Activated CD4-positive, alpha-beta T cell treated with anti-CD3 and anti-CD28 coated beads, Interleukin-2, amount 50 U/mL, for 4 hours (primary cell): ENCODE measurements at places on chromosomes 5 and 9.

DNA sequence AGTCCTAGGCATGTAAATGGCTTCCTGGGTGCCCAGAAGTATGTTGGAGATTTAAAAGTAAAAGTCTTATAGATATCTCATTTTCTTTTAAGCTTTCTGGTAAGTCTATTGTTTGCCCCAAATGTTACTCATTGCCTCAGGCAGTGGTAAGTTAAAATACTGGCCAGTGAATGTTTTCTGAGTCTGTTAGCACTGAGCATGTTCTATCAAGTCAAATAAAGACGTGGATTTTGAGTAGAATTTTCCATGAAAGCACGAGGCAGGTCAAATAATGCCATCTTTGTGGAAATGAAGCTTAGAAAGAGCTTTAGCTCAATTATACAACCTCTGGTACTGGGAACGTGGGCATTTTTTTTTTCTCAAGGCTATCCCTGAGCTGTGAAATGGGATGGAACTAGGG, 651.3 kb upstream of the ACO1 start:
- DNase-seq: no peak

- no peak for DNase-seq
These were observed 146.9 kb downstream of the PLCXD3 start for GRCh38 chr5:41363343-41363986.

DNA sequence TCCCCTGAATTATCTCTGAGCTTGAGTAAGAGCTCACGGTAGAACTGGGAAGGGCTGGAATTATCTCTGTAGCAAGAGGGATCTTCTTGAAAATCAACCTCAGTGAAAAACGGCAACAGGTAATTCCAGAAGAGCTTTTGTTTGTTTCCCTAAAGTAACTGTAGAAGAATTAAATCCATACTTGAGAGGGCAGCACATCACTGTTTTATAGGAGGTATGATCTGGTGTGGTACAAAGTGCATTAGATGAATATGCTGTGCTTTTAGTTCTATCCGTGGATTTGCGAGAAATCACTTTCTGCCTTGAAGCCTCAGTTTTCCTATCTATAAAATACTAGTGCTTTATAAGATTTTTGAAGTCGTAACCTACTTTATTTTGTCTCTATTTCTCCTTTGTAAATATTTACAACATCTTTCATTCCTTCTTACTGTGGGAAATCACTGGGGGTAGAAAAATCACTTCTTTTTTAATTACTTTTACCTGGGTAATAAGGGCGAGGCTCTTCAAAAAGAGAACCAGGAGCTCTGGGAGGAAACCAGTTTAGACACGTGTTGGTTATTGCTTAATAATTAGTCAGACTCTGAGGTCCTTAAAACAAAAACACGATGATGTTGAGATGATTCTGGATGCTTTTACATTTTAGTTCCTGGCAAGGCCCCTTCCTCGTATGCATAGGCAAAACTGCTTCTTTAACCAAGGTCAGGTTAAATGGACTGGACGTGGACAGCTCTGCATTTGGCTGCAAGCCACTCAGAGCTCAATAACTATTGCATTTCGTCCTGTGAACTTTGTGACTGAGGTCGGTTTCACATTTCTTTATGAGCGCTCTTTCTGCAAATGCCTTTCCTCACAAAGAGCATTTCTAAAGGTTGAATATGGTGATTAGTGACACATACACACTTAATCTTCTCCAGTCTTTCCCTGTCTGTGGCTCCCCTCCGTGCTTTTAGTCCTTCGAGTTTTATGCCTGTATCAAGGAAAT, 376.1 kb downstream of the BRINP1 start:
- no peak for DNase-seq

- DNase-seq: no peak
These were observed 157.6 kb upstream of the IRX2 start for GRCh38 chr5:2909035-2909434.

DNA sequence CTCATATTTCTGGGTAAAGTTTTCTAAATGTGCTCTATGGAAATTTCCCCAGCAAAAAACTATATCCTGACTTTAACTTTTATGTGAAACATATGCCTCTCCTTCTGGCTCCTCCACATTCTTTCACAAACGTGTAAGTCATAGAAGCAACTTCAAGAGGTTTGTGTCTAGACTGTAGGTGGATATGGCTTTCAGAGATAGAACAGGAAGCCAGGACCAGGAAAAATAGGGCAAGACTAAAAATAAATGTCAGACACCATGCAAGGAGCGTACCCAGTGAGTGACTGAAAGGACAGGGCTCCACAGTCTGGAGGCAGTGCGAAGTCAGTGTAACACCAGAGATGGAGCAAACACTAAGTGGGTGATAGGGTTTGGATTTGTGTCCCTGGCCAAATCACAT, 240.7 kb downstream of the COX7C start:
- DNase-seq: no peak

DNA sequence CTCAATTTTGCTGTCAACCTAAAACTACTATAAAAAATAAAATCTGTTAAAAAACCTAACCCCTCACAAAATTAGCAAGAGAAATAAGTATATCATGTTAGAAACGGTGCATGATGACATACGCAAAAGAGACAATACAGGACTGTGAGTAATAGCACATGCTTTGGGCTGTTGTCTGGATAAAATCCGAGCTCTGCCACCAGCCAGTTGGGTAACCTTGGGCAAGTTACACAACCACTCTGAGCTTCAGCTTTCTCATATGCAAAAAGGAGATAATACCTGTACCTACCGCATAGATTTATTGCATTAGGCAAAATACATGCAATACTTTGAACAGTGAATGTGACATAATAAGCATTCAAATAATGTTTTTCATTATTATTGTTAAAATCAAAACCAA, 481.7 kb downstream of the TLE1 start:
- DNase-seq: no peak

GRCh38 chr9:128163523-128164306, 3.6 kb downstream of the BBLN start:
- DNase-seq: no peak

DNA sequence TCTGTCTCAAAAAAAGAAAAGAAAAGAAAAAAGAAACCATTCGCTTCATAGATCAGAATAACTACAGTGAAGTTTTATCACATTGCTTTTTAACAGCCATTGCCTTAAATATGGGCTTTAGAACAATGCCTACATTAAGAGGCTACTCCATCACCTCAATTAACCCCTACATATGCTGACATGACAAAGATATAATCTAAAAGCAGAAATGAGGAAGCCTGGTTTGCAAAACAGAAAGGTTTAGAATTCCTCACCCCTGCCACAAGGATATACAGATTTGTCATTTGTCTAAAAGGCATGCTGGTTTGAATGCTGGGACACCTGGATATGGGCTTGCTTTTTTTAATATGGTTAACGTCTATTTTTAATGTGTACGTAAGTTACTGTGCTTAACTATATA, 1353.0 kb upstream of the C9orf72 start:
- DNase-seq: no peak

- no peak for DNase-seq
These were observed 59.4 kb upstream of the DNAH5 start for GRCh38 chr5:14003936-14004335.

DNA sequence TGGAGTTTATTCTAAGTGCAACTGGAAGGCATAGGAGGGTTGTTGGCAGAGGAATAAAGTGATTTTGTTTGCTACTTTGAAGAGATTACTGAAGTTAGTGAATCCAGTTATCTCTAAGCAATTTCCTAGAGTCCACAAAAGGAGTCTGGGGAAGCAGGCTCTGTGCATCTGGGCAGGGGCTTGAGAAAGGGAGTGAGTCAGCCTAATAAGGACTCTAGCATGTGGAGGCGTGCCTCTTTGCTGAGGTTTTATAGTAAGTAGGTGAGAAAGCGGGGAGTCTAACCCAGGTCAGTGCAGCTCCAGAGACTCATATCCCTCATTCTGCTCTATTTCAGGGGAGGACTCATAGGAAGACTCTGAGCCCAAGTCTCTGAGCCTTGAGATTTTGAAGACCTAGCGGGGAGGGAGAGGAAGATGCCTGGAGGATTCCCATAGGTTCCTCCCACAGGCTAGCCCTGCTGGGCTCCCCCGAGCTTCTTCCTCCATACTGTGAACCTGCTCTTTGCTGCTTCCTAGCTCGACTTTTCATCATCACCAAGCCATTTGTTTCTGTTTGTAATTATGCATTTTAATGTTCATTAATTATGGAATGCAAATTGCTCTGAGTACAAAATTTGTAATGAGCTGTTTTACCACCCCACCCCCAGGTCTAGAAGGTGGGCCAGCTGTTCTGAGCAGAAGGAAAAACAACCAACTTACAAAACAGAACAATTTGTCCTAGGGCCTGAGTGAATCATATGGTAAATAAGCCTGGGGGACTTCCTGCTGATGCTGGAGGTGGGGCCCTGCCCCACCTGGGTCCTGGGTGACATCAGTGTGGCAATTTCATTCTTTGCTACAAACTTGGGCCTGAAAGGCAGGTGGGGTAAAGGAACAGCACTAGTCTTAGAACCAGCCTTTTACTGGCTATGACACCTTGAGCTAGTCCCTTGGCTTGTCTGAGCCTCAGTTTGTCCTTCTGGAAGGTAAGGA, 150.2 kb downstream of the TRIM32 start:
- no peak for DNase-seq

DNA sequence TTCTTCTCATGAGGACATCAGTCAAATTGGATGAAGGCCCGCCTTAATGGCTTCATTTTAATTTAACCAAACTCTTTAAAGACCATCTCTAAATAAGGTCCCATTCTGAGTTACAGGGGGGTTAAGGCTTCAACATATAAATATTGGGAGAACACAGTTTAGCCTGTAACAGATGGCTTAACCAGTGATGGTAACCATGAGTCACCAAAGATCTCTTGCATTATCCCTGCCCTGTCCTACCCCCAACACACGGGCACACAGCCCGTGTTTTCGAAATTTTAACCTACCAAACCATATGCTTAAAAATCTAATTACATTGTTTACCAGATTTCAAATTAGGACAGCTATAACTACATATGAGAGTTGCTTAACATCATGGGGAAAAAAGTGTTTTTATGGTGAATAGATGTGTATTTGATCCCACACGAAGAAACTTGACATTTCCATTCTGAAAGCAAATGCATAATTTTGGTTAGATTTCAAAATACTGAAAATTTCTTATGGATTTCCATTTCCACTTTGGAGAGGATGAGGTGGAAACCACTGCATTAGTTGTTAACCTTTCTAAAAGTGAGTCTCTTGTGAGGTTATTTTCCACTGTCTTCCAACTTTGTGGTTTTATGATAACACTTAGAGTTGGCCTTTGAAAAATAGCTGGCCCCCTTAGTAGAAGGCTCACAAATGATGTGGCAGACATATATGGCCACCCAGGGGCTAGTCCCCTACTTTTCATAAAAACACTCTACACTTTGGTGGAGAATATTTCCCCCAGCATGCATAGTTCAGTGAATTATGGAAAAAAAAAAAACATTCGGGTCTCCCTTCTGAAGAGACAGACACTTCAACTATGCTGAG, 849.3 kb downstream of the TLE1 start:
- DNase-seq: no peak

DNA sequence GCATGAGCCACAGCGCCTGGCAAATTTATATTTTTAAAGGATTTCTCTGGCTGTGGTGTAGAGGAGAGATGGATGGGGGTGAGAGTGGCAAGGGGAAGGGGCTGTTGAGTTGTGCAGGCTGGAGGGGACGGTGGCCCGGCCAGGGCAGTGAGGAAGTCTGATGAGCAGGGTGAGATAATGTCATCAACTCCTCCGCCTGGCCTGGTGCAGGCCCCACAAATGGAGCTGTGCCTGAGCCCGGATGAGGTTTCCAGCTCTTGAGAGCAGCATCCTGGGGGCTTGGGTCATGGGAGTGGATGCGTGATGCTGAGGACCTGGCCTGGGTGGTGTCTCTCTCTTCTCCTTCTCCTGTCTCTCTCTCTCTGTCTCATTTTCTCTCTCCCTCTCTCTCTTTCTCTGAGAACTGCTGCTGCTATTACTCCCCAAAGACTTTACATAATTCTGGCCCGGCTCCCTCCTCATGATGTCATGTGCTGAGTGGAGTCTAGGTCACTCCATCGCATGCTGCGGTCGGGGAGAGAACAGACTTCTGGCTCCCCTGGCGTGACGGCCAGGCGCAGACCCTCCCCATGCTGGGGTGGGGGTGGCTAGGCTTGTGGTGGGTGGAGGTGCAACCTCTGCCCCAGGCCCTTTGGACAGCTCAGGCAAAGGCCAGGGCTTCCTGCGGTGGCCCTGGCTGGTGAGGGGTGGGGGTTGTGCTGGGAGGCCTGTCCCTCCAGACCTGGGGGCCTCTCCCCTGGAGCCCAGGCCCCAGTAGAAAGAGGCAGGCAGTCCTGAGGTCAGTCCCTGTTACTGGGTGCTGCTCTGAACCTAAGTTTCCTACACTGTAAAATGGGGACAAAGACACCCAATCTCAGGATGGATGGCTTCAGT, 26.4 kb downstream of the FGF18 start:
- no peak for DNase-seq

DNA sequence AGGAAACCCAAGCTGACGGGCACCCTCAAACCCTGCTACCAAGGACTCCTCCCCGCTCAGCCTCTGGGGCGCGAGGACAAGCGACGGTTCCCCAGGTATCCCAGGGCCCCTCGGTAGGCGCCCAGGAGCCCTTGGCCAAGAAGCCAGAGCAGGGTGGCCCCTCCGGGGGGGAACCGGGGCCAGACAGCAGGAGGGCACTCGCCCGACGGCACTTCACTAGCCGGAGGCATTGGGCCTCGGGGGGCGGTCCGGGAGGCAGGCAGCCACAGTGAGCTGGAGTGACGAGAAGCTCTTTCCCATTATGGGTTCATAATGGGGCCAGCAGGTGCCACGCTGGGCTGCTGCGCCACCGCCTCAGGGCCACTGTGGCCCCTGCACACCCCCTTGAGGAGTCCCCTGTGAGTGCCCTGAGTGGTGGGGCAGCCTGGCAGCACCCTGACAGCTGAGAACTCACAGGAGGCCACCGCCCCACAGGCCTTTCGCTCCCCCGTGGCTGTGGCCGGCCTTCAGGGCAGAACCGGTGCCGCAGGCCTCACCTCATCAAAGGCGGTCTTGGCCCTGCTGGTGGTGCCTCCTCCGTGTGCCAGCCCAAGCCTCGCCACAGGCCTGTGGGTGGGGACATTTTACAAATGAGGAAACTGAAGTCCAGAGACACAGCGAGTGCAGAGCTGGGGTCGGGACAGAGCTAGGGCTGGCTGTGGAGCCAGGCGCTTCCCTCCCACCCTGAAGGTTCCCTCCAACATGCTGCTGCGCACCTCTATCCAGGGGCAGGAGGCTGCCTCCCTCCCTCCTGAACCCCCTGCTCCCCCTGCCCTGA, 68.7 kb downstream of the PSMB7 start:
- no peak for DNase-seq

DNA sequence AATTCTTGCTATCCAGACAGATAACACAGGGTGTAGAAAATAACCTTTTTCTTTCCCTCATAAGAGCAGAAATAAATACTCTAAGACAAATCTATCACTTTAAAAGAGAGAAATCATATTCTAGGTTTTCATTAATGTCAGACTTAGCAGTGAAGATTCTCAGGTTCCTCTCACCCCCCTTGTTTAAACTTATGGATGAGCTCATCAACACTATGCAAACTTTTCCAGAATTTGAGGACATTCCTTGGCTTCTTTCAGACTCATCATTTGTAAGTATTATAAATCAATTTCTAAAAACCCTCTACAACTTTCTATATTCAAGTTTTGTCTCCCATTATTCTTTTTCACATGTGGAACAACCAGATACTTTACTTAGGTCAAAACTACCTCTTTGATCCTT, 374.9 kb upstream of the TRPC7 start:
- no peak for DNase-seq

- no peak for DNase-seq
These were observed 98.9 kb downstream of the MAN2A1 start for GRCh38 chr5:109788596-109788995.
